ENCODE measurements at places on chromosomes 12 and 14.

DNA sequence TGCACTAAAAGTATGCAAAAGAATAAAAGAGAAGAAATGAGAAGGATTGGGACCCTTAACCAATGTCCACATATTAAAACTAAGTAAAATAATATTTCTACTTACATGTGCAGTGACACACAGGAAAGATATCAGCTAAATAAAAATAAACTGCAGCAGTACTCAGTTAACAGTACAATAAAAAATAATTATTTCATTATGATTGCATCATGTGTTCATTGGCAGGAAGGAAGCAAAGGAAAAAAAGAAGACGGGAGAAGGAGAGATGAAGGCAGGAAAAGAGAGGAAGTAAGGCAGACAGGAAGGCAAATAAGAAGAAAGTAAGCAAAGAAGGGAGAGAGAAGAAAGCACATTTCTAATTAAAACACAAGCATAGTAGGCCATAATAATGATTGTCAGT, 33.0 kb downstream of the RASSF9 start:
- no peak for DNase-seq

DNA sequence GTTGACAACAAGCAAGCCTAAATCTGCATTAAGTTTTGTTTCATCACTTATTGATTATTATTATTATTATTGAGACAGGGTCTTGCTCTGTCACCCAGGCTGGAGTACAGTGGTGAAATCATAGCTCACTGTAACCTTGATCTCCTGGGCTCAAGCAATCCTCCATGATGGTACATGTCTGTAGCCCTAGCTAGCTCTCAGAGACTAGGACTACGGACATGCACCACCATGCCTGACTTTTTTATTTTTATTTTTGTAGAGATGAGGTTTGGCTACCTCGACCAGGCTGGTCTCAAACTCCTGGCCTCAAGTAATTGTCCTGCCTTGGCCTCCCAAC, 35.7 kb upstream of the STK38L start:
- no peak for DNase-seq

GRCh38 chr14:92892589-92892988, 30.4 kb upstream of the CHGA start:
- no peak for DNase-seq

- DNase-seq, result no peak
Measured at GRCh38 chr14:30569216-30569902, 10.4 kb downstream of the G2E3 start.

DNA sequence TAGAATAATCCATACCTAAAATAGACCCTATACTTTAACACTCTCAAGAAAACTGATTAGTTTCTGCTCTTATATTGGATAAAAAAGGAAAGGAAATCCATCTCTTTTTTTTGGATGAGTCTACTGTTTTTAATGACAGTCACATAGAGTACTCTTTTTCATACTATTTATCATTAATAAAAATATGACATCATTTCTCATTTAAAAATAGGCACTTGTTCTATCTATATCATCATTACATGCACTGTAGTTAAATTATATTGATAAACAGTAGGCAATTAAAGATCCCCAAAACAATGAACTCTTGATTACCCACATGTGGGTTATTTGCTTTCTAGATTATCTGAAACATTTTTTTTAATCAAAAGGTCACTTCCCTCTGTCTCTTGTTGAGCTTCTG, 338.8 kb downstream of the NELL2 start:
- no peak for DNase-seq

GRCh38 chr14:61466249-61466904, 145.0 kb downstream of the PRKCH start:
- DNase-seq, result no peak

GRCh38 chr14:32047791-32048190, 29.3 kb upstream of the ARHGAP5 start:
- DNase-seq, result no peak

DNA sequence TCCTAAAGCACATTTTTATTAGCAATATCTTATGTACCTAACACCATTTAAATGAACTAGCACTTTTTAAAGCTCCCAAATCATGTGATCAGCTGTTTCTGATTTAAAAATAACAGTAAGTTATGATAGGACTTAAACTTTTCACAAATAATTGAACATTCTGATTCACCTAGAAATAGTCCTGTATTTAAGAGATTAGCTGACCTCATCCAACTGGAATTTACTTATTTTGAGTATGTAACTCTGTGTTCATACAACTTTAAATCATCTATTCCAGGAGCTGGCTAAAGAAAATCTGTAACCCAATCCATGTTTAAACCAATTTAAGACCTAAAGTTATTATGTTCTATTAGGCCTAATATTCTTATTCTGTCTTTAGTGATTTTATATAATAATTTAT, 184.3 kb downstream of the CCDC91 start:
- no peak for DNase-seq

- no peak for DNase-seq
Measured at GRCh38 chr14:69315301-69315700, 55.3 kb downstream of the GALNT16 start.

DNA sequence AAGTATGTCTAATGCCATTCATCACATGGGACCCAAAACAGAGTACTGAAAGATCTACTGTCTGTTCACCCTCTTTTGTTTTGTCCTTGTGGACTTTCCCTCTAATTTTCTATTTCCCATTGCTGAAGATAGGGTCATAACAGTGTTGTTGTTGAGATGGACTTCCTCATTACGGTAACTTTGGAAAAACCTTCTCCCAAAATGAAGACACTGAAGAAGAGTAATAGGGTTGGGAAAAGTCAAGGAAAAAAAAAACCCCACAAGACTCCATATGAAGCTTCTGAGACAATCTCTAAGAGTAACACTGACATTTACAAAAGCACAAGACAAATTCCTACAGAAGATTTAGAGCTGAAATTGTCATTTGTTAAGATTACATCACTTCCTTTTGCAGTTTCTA, 36.7 kb downstream of the EXOC5 start:
- DNase-seq, result no peak

DNA sequence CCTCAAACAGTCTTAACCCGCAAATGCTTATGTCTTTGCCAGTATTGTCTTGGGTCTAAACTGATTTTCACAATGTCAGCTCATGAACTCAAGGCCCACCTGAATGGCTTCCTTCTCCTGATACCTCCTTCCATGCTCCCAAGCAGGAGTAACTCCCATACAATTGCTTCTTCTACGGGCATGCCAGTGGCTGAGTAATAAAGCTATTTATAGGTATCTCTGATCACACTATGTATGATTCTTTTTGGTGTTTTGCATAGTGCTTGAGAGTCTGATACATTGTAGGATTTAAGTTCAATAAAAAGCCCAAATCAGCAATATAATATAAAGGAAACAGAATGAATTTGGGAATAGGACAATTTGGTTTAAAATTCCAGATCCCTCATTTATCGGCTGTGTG, 235.0 kb upstream of the DCN start:
- no peak for DNase-seq

DNA sequence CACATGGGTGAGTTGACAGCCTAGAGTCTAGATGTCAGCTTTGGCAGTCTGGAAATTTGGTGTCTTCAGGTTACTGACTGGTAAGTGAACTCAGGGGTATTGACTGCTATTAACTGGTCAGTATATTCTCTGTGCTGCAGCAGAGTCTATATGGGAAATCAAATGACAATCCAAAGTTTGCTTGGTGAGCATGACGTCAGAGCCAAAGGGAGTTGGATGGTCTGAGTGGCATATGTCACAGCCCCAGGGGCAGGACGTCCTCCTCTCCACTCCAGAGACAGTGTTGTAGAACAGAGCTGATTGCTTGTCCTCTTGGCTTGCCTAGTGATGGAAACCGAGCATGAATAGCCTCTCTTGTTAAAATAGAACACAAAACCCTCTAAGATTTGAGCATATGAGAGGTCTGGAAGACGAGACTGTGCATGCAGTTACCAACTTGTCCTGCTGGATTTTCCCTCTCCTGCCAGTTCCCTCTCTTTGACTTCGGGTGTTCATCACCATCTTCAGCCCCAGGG, 3.3 kb upstream of the TBC1D30 start:
- DNase-seq, result no peak

DNA sequence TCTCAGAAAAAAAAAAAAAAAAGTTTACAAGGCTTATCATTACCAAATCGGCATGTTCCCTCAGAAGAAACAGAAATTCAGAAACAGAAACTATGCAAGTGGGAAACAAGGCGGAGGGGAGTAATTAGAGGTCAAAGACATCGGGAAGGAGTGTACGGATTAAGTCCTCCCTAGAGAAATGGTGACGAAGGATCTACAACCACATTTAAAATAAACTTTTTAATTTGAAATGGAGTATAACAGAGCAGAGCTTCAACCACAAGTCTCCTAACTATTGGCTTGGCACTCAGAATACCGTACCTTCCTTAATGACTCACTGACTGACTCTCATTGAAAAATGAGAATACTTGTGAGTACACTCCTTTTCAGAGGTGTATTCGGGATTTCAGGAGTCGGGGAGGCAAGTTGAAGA, 908 bp downstream of the ENTPD5 start:
- DNase-seq, result no peak

- DNase-seq, result no peak
Measured at GRCh38 chr14:89232265-89233070, 184.6 kb downstream of the FOXN3 start.

GRCh38 chr14:36556811-36557433, 25.5 kb downstream of the NKX2-8 start:
- DNase-seq, result no peak

GRCh38 chr12:100345020-100345767, 11.7 kb upstream of the SLC17A8 start:
- DNase-seq, result no peak

DNA sequence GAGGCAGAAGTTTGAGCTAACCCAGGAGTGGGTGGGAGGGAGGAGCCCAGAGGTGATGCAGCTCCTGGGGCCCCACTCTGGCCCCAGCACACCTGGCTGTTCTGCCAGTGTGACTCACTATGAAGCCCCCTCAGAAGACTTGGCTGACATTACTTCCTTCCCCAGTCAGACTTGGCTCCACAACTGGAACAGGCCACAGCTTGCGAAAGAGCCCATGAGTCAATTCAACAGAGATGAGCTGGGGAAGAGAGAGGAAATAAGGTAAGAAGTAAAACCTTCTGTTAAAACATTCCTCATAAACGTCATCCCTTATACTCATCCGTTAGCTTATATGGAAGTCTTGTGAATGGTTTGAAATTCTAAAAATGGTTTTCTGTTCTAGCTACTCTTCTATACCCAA, 245.9 kb downstream of the ADAMTS20 start:
- no peak for DNase-seq

GRCh38 chr12:88200029-88200428, 57.9 kb downstream of the TMTC3 start:
- DNase-seq, result no peak

- DNase-seq, result no peak
Measured at GRCh38 chr12:106147956-106148355, 9.2 kb upstream of the NUAK1 start.

- no peak for DNase-seq
Measured at GRCh38 chr14:52729585-52729924, 411 bp upstream of the STYX start.

- peak; percentile 26 for DNase-seq
Measured at GRCh38 chr12:53179687-53180219, 769 bp upstream of the ZNF740 start.

DNA sequence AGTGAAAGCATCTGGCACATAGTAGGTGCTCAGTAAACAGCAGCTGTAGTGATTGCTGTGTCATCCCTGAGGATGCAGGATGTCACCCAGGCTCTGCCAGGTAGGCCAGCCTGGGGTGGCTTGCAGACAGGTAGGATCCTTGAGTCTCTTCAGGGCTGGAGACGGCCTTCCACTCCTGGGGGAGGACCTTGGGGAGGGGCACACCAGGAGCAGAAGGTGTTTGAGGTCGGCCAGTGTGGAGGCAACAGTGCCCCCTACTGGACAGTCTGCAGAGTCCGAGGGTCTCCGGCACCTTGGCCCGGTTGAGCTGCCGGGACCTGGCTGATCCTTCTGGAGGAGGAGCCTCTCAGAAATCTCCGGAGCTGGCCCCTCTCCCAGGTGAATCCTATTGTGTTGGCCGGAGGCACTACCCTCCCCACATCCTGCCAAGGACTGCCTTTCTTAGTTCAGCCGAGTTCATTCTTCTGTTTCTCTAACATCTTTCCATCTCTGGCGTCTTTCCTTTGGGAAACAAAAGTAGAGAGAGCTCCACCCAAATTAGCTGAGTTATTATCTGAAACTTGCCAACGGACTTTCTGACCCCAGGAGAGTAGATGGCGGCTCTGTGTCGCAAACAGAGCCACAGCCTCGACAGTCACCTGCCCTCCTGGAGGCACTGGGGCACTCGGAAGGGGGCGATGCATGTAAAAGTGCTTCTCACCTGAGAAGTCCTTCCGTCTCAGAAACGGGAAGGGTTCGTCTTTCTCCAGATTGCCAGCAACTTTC, 41.8 kb upstream of the CLMN start:
- no peak for DNase-seq

DNA sequence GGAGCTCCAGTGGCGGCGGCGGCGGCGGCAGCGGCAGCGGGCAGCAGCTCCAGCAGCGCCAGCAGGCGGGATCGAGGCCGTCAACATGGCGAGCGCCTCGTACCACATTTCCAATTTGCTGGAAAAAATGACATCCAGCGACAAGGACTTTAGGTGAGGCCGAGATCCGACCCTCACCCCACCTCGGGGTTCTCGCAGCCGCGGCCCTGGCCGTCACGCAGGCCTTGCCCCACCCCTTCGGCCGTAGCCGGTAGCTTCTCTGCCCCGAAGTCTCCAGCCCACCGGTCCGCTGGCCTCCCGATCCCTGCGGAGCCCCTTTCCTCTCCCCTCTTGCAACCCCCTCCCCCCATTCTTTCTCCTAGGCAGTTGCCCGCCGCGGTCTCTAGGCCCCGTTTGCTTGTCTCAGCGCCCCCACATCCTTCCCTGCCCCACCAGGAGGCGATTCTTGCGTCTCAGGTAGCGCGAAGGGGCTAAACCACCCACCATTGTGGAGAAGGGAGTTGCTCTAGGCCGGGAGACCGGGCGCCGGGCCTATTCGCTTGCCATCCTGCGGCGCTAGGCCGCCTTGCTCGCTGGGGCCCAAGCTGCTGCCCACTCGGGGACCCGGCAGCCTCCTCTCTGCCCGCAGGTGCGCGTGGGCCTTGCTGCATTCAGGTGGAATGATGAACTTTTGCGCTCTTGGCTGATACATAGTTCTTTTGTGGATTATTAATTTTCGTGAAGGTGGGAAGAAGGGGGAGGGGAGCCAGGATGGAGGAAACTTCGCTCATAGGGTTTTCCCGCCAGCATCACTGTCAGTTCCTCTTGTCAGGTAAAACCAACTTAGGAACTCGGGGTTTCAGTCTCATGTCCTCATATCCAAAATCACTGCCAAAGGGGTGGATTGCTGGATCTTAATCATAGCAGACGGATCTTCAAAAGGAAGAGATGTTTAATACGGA, 745 bp downstream of the CAND1 start:
- DNase-seq, result peak; percentile 31

GRCh38 chr12:59149995-59150642, 229.8 kb upstream of the LRIG3 start:
- no peak for DNase-seq

GRCh38 chr12:70994217-70994788, 73.8 kb upstream of the PTPRR start:
- DNase-seq, result no peak
